ENCODE measurements at places on chromosomes 7 and 10.

DNA sequence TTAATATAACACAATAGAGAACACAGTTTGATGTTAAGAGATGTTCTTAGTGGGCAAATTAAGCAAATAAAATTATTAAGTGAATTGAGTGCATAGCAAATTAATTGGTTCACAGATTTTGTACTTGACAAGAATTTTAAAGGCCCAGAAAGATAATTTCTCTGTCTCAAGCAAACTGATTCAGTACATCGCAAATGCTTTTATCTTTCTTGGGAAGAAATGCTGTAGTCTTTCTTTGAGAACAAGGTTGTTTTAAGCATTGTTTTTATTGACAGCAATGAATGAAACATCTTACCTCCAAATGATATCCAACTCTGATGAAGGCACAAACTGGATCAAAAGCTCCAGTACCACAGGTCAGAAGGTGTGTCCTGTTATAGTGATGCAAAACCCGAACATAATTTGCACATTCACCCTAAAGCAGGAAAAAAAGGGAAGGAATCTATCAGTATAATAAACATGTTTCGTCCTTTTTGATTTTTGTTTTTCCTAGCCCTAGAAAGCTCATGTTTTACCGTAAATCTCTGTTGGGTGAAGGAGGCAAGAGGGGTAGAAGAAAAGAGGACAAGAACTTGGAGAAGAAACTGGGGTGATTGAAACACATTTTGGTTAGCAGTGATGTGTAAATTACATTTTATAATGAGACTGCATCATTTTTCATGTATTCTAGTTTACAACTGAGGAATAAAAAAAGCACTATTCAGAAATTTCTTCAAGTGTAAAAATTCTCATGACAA lies 182.6 kb downstream of the SEMA3E start:
- DNase-seq: no peak

- no peak for DNase-seq
Observed at GRCh38 chr7:79806161-79806734, 328.4 kb upstream of the GNAI1 start.

DNA sequence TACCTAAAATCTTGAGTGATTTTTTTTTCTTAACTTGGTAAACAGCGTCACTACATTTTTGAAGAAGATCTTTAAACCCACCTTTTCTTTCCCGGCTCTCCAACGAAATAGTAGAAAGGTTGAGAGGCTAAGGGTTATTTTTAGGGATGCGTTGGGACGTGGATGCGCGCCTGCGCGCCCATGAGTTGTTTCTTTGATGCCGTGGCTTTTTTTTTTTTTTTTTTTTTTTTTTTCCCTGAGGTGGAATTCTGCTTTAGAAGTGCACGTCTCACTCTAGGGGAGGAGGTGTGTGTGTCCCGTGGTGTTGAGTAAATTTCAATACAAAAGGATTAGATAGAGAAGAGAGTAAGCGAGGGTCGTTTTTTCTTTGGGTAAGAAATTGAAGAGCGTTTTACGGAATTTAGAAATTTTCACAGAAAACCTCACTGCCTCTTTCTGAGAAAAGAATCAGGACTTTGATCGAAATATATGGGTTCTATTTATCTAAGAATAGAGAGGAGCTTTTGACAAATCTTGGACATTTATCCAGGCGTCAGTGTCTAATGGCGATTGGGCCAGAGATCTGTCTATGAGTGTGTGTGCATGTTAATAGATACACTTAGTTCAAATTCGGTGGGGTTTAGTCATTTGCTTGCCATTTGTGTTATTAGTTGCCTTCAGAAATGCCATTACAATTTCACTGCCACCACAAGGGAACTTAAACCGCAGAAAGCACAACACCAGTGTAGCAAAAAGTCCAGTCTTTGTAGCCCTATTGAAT lies 1.2 kb upstream of the SP8 start:
- no peak for DNase-seq

- DNase-seq: no peak
Observed at GRCh38 chr7:143038635-143039034, 11.7 kb upstream of the OR9A2 start.
